ENCODE measurements at places on chromosomes 13 and 19. TPM values are rescaled to one million over a fixed set of nuclear protein-coding genes. Genes with fewer than 3 reads are reported as not detected.
A peak's percentile ranks its signal among the peaks of the same experiment; 100 is the strongest.

GRCh38 chr13:75326173-75327134, 155.5 kb downstream of the TBC1D4 start:
- peak; percentile 77 for DNase-seq

GRCh38 chr13:45733361-45733760, 31.2 kb downstream of the CBY2 start:
- no peak for DNase-seq

- DNase-seq = no peak
These were observed 1794.2 kb downstream of the SLITRK5 start for GRCh38 chr13:89465366-89465765.

DNA sequence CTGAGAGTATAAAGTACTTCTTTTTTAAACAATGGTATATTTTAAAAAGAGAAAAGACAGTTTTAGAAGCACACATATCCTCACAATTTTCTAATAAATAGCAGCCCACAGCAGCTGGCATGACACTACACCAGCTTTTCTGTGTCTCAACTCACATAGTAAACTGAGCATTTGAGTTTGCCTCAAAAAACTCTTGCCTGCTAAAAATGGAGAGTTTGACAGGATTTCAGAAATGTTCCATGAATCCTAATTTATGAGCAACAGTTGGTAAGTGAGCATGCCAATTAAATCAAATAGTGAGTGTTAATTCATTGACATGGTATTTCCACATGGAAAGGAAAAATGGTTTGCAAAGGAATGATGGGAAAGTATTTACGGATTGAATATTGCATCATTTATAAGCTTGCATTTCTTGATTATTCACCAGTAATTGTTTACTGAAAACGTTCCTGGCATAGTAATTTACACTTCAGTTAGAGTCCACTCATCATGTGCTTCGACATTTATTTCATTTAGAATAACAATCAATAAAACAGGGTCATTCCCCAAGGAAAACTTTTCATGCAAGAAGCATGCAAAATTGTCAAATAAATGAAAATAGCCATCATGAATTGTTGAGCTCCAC, 323.0 kb downstream of the EFNB2 start:
- no peak for DNase-seq

Gene LRRC63
- total RNA-seq = 0.47 TPM

GRCh38 chr13:58266271-58266670, 634.7 kb downstream of the PCDH17 start:
- no peak for DNase-seq
